ENCODE measurements at places on chromosomes 16 and 17.

GRCh38 chr16:68468842-68469241, 20.5 kb upstream of the SMPD3 start:
- DNase-seq = no peak
- H3K4me3 ChIP-seq = no peak overlapping the region
- H3K27me3 ChIP-seq = no peaks in the 10 kb centered on the region
- H3K4me1 ChIP-seq = peaks cover 39% of the 10 kb centered on the region
- H3K27ac ChIP-seq = peak overlapping the region; percentile 39

DNA sequence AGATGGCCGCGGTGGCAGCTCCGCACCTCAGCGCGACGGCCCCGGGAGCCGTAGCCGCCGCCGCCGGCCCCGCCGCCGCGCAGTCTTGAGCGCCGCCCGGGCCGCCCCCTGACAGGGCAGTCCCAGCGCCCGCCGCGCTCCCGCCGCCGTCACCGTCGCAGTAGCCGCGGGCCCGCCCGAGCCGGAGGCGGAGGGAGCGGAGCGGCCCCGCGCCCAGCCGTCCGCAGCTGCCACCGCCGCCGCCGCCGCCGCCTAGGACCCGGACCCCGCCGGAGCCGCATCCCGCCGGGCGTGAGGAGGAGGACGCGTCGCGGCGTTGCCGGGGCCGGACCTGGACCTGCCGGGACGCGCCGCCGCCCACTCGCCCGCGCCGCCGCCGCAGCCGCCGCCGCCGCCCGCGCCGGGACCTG, 218 bp downstream of the TNRC6C start:
- DNase-seq = no peak
- H3K4me1 ChIP-seq = peaks cover 35% of the 10 kb centered on the region
- no peak overlapping the region for H3K27ac ChIP-seq
- peaks cover 3% of the 10 kb centered on the region for H3K27me3 ChIP-seq
- H3K36me3 ChIP-seq = peaks cover 6% of the 10 kb centered on the region

- DNase-seq = no peak
- no peak overlapping the region for H3K27ac ChIP-seq
- peaks cover 10% of the 10 kb centered on the region for H3K36me3 ChIP-seq
These were observed 11.8 kb downstream of the MRM1 start for GRCh38 chr17:36613155-36613554.

GRCh38 chr17:47757386-47757785, 24.4 kb downstream of the TBX21 start:
- no peak for DNase-seq
- peaks cover 24% of the 10 kb centered on the region for H3K27me3 ChIP-seq
- H3K4me1 ChIP-seq = peaks cover 2% of the 10 kb centered on the region
- H3K27ac ChIP-seq = no peak overlapping the region

- no peaks in the 10 kb centered on the region for H3K27me3 ChIP-seq
- H3K4me3 ChIP-seq = no peak overlapping the region
- peaks cover 2% of the 10 kb centered on the region for H3K4me1 ChIP-seq
- peaks cover 1% of the 10 kb centered on the region for H3K36me3 ChIP-seq
- no peak for DNase-seq
These were observed 16.7 kb downstream of the MMP28 start for GRCh38 chr17:35778641-35779196.

DNA sequence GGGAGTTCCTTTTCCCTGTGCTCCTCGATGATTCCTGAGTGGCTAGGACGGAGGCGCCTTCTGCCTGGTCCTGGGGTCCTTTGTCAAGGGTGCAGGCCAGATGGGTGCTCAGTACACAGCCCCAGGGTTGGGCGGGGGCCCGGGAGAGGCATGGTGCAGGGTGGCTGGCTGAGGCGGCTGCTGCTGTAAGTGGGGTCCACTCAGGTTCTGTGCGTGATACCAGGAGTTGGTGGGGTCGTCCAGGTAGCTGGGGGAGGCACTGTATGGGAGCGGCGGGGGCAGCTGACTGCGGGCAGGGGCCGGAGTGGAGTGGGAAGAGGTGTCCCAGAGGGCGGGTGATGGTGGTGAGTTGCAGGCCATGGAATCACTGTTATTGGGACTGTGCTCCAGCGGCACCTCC, 3.6 kb downstream of the DLX3 start:
- H3K36me3 ChIP-seq = no peaks in the 10 kb centered on the region
- no peak overlapping the region for H3K27ac ChIP-seq
- peaks cover 15% of the 10 kb centered on the region for H3K4me1 ChIP-seq
- peaks cover 75% of the 10 kb centered on the region for H3K27me3 ChIP-seq

- H3K4me3 ChIP-seq = peak overlapping the region; percentile 97
- H3K4me1 ChIP-seq = peaks cover 59% of the 10 kb centered on the region
- DNase-seq = peak; percentile 62
- peak overlapping the region; percentile 44 for H3K27ac ChIP-seq
- peaks cover 2% of the 10 kb centered on the region for H3K36me3 ChIP-seq
- no peaks in the 10 kb centered on the region for H3K27me3 ChIP-seq
These were observed 761 bp downstream of the GAN start for GRCh38 chr16:81315271-81316175.

GRCh38 chr17:31418773-31419350, 27.4 kb downstream of the RAB11FIP4 start:
- no peaks in the 10 kb centered on the region for H3K36me3 ChIP-seq
- DNase-seq = no peak
- H3K4me1 ChIP-seq = no peaks in the 10 kb centered on the region
- no peak overlapping the region for H3K27ac ChIP-seq

DNA sequence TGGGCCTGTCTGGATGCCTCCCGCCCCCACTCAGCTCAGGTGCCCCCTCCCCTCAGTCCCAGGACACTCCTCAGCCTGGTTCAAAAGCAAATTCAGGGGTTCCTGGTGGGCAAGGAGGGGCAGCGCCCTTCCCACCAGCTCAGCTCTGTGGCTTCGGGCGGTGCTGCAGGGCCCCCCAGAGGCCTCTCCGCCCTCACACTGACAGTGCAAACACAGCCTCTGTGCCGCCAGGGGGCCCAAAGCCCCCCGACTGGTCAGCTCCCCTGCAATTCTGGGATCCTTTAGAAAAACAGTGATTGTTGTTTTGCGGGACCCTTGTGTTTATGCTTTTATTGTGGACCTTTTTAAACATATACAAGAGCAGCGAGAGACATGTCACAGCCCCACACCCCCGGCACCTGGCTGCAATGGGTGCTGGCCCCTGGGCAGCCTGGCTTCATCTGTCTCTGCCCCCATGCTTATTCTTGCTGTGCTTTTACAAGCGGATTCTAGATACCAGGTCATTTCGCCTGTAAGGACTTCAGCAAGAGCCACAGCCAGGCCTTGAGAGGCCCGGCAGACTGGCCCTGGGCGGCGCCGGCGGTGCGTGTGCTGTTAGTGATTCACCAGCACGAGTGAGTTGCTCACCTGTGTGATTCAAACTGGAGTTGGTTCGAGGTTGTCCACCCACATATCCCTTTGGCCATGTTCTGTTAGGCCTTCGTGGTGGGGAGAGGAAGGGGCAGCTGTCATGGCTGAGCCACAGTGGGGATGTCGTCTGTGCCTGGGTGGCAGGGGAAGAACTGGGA, 21.2 kb downstream of the ZNF469 start:
- H3K4me1 ChIP-seq = peaks cover 4% of the 10 kb centered on the region
- no peaks in the 10 kb centered on the region for H3K27me3 ChIP-seq
- no peaks in the 10 kb centered on the region for H3K36me3 ChIP-seq
- H3K27ac ChIP-seq = no peak overlapping the region

DNA sequence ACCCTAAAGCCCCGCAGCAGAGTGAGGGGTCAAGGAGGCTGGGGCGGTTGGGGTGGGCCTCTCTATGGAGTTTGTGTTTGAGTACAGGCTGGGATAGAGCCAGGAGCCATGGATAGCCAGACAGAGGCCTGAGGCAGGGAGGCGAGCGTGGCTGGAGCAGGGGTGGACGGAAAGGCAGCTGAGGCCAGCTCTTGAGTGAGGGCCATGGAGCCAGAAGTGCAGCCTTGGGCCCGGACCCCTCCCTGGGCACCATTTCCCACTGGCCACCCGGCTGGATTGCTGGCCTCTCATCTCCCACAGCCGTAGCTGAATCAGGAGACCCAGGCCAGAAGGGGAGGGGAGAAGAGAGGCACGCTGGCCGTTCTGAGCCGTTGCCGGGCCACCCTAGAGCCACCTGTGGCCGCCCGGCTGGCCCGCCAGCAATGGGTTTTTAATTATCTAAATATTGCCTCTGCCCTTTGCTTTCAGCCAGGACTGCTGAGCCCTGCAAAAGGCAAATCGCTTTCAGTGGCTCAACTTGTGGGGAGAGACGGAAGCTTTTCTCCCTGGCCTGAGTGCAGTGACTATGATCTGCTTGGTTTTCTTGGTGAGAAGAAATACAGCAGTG, 75.2 kb upstream of the GSE1 start:
- DNase-seq = no peak
- H3K4me1 ChIP-seq = peaks cover 5% of the 10 kb centered on the region
- H3K4me3 ChIP-seq = no peak overlapping the region
- no peaks in the 10 kb centered on the region for H3K36me3 ChIP-seq

- no peak overlapping the region for H3K27ac ChIP-seq
- H3K36me3 ChIP-seq = no peaks in the 10 kb centered on the region
- no peaks in the 10 kb centered on the region for H3K4me1 ChIP-seq
- no peak overlapping the region for H3K4me3 ChIP-seq
- H3K27me3 ChIP-seq = peaks cover 3% of the 10 kb centered on the region
These were observed 9.9 kb downstream of the ZDHHC1 start for GRCh38 chr16:67406111-67406971.

GRCh38 chr16:46857368-46857945, 26.5 kb upstream of the C16orf87 start:
- peaks cover 9% of the 10 kb centered on the region for H3K4me1 ChIP-seq
- no peak for DNase-seq
- no peaks in the 10 kb centered on the region for H3K36me3 ChIP-seq
- no peak overlapping the region for H3K4me3 ChIP-seq
